ENCODE measurements at places on chromosomes 6 and 20. TPM values are rescaled to one million over a fixed set of nuclear protein-coding genes. Genes with fewer than 3 reads are reported as not detected.

The SLC16A10 gene
- 0.83 TPM for total RNA-seq

The EMILIN3 gene
- 3.6 TPM for total RNA-seq

The C6orf141 gene
- total RNA-seq = 3.9 TPM

The B4GALT5 gene
- 21.4 TPM for total RNA-seq

The ILRUN gene
- total RNA-seq = 77.8 TPM

The SPACA1 gene
- total RNA-seq = not detected

The HLA-DPA1 gene
- 41.3 TPM for total RNA-seq

The IP6K3 gene
- 6.1 TPM for total RNA-seq

The CALHM5 gene
- total RNA-seq = 1.5 TPM

The OXT gene
- total RNA-seq = not detected

The KCNB1 gene
- total RNA-seq = 20.6 TPM

The KIF13A gene
- 73.8 TPM for total RNA-seq

The MOCS1 gene
- 14.3 TPM for total RNA-seq

The LKAAEAR1 gene
- 1.5 TPM for total RNA-seq

The SMOC2 gene
- total RNA-seq = 36.4 TPM

The ANKEF1 gene
- total RNA-seq = 0.41 TPM

The FAM83B gene
- not detected for total RNA-seq

The FAM8A1 gene
- 39.0 TPM for total RNA-seq

The TDRD6 gene
- 0.95 TPM for total RNA-seq
